ENCODE measurements at places on chromosomes 7 and 10. TPM values are rescaled to one million over a fixed set of nuclear protein-coding genes. Genes with fewer than 3 reads are reported as not detected.

DNA sequence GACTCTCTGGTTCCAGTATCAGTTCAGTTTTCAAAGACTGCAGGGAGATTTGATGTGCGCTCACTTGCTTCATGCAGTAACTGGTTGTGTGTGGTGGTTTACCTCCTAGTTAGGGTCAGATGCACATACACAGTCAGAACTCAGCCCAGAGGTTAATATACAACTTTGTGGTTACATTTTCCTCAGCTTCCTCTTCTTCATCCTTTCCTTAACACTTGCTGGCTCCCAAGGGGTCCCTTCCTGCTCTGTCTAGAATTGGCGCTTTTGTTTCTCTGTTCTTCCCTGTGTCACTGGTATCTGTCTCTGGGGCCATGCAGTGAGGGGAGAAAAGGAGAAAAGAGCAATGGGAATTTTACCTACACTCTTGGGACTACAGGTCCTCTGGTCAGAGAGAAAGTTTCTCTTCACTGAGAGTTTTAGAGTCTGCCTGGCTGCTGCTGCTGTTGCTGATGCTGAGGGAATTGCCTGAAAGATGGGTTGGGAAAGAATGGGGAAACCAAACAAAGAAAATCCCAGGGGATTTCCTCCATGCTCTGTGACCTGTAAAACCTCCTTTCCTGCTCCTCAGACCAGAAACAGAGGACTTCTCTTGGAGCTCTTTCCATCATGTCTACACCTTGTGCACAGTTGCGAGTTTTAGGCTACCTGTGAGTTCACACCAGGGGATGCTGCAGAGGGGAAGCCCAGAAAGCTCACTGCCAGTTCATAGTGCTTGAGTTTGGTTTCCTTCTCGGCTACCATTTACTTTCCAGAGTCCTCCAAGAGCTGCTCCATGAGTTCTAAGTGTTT lies 74.6 kb downstream of the WDFY4 start:
- no peak for DNase-seq

DNA sequence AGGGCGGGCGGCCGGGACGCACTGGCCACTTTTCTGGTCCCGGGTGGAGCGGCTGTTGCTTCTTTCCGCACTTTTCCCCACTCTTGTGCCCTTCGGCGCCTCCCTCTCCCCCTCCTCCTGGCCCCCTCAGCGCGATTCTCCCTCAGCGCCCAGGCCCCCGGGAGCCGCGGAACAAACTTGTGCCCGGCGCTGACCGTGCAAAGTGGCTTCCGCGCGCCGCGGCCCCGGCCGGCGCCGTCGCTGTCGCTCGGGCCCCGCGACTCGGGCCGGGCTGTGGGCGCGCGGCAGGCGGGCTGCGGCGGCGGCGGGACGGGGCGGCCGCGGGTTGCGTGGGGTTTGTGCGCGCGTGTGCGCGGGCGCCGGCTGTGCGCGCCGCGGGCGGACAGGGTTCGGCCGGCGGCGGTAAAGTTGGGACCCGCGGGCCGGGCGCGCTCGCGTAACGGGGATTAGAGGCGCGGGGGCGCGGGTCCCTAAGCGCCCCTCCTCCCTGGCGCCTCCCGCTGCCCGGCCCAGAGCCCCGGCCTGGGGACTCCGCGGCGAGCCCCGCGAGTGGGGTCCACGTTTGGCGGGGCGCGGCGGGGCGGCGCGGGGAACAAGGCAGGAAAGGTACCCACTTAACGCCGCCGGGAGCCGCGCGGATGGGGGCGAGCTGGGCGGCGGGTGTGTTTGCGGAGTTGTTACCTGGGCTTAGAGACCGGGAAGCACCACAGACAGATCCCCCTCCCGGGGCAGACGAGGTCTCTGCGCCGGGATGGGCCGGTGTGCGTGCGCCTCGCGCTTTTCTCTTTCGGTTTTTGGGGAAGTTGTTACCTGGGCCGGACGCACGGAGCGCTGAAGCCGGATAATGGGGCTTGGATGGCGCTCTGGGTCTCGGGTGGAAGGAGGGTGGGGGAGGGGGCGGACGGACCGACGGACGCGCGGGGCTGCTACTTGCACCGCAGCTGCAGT lies 860 bp downstream of the ZEB1 start:
- DNase-seq, result no peak

DNA sequence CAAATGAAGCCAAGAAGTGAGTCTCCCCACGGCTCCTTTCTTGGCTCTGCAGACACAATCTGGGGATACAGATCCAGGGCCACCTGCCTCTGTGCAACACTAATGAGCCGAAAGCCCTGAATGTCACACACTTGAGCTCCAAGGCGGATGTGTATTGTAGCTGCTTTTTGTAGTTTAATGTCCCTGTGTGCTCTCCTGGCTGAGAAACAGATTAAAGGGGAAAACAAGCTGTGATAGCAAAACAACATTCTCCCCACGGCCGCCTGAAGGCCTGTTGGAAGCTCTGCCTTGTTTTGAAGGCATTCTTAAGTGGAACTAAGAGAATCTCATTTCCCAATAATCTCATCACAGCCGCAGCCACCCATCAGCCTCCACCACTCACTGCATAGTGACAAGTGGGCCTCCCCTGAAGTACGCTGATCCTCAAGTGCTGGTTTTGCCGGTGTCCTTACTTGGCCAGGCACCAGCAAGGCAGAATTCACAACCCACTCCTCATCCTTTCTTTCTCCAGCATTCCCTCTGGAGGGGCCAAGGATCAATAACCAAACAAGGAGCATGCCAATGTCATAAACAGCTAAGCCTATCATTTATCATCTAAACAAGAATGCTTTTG lies 44.4 kb upstream of the AMPH start:
- DNase-seq, result no peak

DNA sequence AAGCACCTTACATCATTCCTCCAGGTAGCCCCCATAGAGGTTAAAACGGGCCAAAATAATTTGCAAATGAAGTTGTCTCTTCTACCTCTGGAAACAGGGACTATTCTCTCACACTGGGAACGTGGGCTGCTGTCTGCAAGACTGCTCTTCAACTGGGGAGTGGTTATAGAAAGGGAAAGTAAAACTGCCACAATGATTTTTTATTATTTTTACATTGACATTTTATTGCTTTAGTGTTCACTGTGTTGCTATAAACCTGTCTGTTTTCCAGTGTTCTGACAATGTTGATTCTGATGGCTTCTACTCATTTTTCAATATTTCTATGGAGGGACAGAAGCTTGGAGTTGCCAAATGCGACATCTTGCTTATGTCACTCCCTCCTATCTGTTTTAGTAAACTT lies 115.1 kb upstream of the ANTXRL start:
- no peak for DNase-seq

NUTM2A gene
- 2.9 TPM for polyA plus RNA-seq

- DNase-seq, result no peak
Observed at GRCh38 chr10:71014021-71014805, 125.8 kb upstream of the PCBD1 start.

FAM25A gene
- polyA plus RNA-seq, result 26.9 TPM

GRCh38 chr10:75611172-75611992 lies 180.0 kb downstream of the LRMDA start:
- no peak for DNase-seq

GRCh38 chr7:65746398-65746669 lies 126.5 kb upstream of the VKORC1L1 start:
- no peak for DNase-seq

FAM53B gene
- 46.2 TPM for polyA plus RNA-seq

KLF14 gene
- 0.02 TPM for polyA plus RNA-seq

- no peak for DNase-seq
Observed at GRCh38 chr10:97173036-97173435, 12.7 kb downstream of the SLIT1 start.

DNA sequence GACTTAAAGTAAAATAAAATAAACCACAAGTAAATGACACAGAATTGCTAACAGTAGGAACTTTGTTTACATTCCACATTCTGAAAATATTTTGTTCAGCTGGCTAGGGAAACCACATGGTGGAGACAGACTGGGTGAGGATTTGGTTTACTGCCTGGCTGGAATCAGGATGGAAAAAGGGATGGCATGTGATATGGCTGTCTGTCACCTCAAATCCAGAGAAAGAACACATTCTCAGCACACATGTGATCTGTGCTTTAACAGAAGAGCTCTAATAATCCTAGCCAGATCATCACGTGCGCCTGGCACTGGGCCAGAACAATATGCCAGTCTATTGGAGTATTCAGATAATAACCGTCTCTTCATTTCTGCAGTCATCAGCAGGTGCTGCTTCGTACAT lies 90.9 kb upstream of the PIP4K2A start:
- no peak for DNase-seq

DNA sequence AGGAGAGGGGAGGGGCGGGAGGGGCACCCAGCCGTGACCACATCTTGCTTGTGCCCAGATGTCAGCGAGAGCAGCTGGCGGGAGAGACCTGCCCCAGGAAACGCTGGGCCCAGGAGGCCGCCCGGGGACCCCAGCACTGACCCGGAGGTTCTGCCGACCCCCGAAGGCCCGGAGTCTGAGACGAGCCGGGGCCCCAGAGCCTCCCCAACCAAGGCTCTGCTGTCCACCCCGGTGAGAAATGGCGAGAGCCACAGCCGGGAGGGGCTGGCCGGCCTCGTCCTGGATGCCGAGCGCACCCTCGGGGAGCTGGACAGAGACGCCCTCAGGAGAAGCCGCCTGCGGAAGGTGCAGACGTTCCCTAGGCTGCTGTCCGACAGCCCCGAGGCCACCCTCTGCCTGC lies 25.9 kb downstream of the KNDC1 start:
- DNase-seq, result no peak

ASB10 gene
- 0.05 TPM for polyA plus RNA-seq

Measured in thymus (tissue), 14 donors.